Stimulated activated CD8-positive, alpha-beta memory T cell treated with anti-CD3 and anti-CD28 coated beads, Interleukin-15, amount 100 ng/mL, for 4 hours (primary cell): ENCODE measurements at places on chromosomes 2 and 18.

- DNase-seq = no peak
Measured at GRCh38 chr2:195320413-195320973, 336.5 kb upstream of the SLC39A10 start.

DNA sequence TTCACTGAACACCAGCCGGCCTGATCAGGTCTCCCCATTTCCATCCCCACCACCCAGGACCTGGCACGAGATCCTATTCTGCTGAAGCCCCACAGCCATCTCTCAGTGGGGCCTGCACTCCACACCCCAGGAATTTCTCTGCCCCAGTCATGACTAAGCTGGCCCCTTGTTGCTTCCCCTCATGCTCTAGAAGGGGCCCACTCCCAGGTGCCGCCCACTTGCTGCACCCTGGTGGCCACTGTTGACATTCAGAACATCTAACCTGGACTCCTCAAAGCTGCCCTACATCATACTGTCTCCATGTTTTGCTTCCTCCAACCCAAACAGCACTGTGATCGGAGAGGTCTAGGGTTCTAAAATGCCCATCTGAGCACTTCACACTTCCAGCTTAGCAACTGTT is 90.7 kb upstream of the KLHL29 start:
- DNase-seq = no peak

DNA sequence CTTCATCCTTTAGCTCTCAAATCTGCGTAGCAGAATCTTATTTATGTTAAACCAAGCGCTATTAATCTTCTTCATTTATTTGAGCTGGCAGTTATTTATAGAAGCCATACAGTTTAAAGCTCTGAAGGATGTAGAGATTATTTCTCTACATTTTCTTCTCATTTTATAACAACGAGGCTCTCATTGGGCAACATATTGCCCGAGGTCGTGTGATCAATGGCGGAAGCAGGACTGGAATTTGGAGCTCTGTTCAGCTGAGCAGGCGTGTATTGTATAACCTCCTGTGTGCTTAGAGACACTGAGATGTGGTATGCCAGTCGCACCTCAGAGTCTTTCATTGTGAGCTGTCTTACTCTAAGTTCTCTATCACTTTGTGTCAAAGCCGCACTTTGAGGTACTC is 17.5 kb upstream of the DRC1 start:
- DNase-seq = no peak

- DNase-seq = no peak
Measured at GRCh38 chr2:96684883-96685576, 42.5 kb downstream of the FER1L5 start.

GRCh38 chr2:168526641-168527040 is 70.6 kb downstream of the CERS6 start:
- DNase-seq = no peak

DNA sequence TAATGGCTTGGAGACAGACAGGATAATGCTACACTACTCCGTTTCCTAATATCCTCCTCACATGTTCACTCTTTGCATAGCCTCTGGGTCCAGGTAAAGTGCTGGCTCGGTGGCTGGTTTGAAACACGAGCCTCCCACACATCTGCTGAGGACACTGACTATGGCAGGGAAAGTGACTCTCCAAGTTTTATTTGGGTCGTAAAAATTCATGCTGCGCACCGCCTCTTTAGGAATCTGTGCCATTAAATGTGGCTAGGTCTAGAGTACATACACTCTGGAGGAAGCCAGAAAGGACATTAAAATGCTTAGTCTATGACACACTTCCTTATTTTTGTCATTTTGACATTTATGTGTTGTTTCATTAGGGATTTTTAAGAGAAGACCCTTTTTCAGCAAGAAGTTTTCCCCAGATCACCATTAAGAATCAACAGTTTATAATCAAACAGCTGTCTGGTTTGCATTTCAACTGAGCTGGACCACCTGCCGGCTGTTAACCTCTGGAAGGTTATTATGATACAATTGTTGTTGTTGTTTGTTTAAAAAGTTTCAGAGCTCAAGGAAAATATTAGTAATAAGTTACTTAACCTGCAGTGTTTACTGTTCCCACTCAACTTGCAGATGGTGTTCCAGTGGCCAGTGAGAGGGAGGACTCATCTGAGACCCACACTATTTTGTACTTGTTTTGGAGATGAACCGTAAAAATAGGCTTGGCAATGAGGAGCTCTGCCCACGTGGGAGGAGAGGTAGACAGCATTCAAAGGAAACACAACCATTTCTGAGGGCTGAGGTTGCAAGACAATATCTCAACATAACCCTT is 443.3 kb upstream of the MEIS1 start:
- DNase-seq = no peak

DNA sequence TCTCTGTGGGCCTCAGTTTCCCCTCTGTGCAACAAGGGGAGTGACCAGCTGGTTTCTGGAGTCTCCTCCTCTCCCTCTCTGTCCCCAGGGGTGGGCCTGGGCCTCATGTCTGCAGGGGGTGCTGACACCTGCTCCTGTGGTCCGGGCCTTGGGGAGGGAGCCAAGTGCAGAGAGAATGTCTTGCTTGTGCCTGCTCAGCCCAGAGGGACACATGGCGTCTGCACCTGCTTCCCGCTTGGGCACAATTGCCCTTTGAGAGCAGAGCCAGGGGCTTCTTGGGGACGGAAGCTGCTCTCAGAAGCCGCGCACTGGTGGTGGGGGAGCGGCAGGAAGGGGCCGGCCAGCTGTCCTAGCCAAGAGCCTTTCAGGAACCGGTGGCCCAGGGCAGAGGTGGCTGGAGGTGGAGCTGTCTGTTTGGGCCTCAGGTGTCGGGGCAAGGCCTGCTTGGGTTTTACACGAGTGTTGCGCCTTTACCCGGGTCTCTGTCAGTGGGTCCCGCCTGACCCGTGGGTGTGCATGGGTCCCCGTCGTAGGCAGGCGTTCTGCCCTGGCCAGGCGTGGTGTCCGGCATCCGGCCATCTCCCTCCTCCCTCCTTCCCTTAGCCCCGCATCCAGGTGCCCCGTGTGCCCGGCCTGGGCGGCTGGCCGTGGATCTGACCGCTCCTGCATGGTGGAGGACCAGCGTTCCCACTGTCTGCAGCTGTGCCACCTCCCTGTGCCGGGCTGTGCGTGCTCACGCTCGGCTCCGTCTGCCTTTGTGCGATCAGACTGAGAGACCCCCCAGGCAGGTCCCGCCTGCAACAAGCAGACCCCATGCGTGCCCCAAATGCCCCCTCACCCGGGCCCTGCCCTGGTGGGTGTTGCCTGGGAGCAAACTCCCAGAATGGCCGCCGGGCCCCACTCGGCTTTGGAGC is 4.0 kb downstream of the NEU4 start:
- DNase-seq = no peak

- DNase-seq = no peak
Measured at GRCh38 chr2:64359171-64359891, 94.6 kb upstream of the LGALSL start.
